Stimulated activated CD4-positive, alpha-beta T cell treated with anti-CD3 and anti-CD28 coated beads, Interleukin-1b, Interleukin-23, amount 100 ng/mL, for 1 hour (primary cell): ENCODE measurements at places on chromosomes 4 and X.

- DNase-seq: no peak
Measured at GRCh38 chrX:78071331-78071730, 32.7 kb upstream of the PGK1 start.

GRCh38 chrX:133365871-133366611, 49.2 kb downstream of the GPC4 start:
- no peak for DNase-seq

DNA sequence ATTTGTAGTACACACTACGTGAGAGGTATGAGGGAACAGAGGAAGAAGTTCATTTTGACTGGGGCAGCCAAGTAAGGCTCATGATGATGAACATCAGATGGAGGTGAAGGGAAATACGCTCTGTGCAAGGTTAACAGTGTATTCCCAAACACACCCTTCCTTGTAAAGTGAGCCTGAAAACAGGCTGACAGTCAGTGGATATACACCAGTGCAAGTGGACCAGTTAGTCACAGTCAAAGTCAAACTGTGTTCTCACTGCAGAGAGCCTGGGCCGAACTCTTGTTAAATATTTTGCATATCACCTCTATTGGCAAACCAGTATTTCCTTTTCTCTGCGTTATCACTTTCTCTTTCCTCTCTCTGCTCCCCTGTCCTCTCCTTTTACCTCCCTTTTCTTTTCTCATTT, 23.4 kb upstream of the RHOH start:
- DNase-seq: no peak

- no peak for DNase-seq
Measured at GRCh38 chr4:83075311-83076095, 39.0 kb downstream of the PLAC8 start.

GRCh38 chr4:124596816-124597215, 115.7 kb downstream of the ANKRD50 start:
- DNase-seq: no peak

GRCh38 chr4:6502747-6503465, 30.5 kb upstream of the PPP2R2C start:
- DNase-seq: no peak

DNA sequence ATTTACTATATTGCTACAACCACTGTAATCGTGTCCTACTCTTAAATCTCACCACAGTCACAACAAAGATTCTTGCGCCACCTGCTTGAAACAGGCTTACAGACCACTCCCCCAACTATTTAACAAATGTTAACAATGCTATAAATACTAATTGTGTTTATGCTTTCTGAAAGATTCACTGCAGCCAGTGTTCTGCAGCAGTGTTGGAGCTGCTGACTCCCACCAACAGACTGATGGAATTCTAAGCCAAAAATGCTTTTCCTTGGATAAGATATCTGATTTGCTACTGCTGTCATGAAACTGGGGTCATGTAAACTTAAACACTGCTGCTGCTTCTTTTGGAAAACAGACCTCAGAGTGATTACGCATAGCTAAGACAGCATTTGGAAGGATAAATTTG, 244.2 kb upstream of the MAB21L2 start:
- DNase-seq: no peak

GRCh38 chr4:71050809-71051208, 57.4 kb downstream of the DCK start:
- no peak for DNase-seq

DNA sequence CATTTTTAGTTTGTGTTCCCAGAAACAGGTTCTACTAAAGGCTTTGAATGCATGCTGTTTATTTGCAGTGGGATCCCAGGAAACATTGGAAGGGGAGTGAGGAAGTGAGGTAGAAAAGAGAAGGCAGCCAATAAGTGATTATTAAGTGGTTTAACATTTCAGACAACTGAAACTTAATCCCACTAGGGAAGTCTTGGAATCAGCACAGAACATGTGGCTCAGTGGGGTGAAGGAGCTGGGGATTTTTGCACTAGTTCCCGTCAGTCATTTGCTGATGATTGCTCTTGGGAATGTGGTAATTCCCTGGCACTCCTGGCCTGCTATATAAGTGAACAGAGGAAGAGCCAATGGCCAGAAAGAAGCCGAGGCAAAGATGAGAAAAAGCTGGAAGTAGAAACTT, 1053.0 kb upstream of the IGFBP7 start:
- DNase-seq: no peak

- DNase-seq: no peak
Measured at GRCh38 chrX:2489446-2490445, 11.0 kb downstream of the DHRSX start.

DNA sequence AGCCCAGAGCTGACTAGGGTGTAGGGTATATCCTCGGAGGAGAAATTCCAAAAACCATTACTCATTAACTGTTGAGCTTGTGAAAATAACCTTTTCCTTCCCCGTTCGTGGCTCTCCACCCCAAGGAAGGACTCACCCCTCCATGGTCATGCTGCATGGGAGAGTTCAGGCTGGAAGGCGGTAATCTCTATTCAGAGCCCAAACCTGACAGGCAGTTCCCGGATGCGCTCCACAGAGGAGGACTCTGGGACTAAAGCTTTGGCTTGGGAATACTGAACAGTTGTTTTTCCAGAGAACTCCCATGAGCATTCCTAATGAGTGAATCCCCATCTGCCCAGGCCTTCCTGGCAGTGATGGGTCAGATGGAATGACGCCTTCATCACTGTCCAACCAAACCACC, 125.4 kb downstream of the BCOR start:
- DNase-seq: no peak

- DNase-seq: no peak
Measured at GRCh38 chr4:86977621-86978184, 42.9 kb downstream of the AFF1 start.

- no peak for DNase-seq
Measured at GRCh38 chr4:8330821-8331574, 61.4 kb downstream of the HTRA3 start.

- no peak for DNase-seq
Measured at GRCh38 chr4:15784959-15785634, 7.0 kb downstream of the CD38 start.

DNA sequence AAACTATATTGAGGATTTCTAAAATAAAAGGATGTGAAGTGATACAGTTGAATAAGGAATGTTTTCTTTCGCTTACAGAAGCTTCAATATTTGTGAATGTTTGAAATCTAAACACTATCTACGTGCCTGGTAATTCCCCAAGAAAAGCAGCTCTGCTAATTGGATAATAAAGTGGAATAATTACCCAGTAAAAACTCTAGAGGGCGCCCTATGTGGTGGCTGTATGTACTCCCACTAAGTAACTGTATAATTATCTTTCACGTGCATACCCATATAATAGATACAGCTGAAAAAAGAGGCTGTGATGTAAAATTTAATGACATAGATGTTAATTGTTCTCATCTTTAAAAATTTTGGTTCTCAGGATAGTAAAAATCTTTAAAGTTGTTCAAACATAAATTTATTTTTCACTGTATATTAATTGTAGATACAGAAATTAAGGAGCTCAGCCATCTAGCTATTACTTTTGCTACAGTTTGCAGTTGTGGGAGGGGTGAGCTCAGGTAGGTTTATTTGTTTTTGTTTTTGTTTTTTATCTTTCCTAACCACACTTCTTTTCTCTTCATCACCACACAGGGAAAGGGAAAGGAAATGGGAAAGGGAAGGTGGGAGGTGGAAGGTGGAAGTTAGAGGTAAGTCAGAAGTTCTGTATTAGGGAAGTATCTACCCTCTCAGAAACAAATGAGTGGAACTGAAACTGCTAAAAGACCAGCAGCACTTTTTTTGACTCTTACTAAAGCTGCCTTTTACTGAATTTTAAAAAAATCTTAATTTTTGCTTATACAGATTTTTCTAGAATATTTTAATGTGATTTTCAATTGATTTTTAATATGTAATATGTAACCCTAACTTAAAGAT, 151.7 kb upstream of the RPS6KA6 start:
- DNase-seq: no peak

DNA sequence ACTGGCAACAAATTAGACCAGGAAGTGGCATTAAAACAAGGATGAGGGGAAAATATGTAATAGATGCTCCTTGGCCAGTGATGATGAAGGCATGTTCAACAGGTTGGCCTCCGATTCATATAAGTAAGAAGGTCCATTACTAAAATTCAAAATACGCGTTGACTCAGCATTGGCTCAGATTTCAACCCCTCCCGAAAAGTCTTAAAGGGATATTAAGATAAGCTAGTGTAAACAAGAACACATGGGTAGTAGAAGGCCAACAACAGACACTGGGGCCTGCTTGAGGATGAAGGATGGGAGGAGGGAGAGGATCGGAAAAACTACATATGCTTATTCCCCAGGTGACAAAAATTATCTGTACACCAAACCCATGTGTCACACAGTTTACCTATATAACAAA, 19.1 kb upstream of the LAP3 start:
- no peak for DNase-seq
